Prostate gland (tissue), 2 donors: ENCODE measurements at places on chromosomes 1 and 21. TPM values are rescaled to one million over a fixed set of nuclear protein-coding genes. Genes with fewer than 3 reads are reported as not detected.

Gene AUNIP
- total RNA-seq: 4.3 TPM

Gene FCRL1
- 0.09 TPM for total RNA-seq

Gene TENT5C
- 28.7 TPM for total RNA-seq

Gene KPNA6
- 56.9 TPM for total RNA-seq

DNA sequence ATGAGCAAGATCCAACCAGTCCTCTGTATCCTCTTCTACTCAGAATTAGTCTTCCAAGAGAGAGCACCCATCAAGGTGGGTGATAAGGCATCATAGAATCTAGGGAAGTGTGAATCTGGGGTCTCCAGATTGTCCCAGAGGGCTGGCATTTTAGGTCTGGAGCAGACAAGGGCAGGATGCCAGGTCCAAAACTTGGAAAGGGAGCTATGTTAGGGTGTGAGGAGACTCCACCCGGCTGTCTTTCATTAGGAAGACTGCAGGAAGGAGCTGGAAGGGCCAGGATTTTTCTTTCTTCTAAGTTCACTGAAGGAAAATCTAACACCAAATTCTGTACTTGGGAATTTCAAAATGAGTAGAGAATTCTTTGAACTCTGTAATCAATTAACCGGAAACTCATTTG, 86.1 kb upstream of the BMP8A start:
- DNase-seq: no peak

DNA sequence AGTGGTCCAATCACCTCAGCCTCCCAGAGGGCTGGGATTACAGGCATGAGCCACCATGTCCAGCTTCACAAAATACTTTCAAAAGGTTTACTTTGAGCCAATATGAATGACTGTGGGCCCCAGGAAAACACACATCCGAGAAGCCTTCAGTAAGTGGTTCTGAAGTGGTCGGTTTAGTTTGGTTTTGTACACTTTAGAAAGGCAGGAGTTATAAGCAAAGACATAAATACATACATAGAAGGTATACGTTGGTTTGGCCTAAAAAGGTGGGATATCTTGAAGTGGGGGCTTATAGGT, 3.2 kb upstream of the MIB2 start:
- no peak for DNase-seq

- DNase-seq: no peak
These were observed 25.1 kb downstream of the SPSB1 start for GRCh38 chr1:9317591-9318417.

GRCh38 chr1:161843156-161843555, 77.0 kb downstream of the ATF6 start:
- no peak for DNase-seq

DNA sequence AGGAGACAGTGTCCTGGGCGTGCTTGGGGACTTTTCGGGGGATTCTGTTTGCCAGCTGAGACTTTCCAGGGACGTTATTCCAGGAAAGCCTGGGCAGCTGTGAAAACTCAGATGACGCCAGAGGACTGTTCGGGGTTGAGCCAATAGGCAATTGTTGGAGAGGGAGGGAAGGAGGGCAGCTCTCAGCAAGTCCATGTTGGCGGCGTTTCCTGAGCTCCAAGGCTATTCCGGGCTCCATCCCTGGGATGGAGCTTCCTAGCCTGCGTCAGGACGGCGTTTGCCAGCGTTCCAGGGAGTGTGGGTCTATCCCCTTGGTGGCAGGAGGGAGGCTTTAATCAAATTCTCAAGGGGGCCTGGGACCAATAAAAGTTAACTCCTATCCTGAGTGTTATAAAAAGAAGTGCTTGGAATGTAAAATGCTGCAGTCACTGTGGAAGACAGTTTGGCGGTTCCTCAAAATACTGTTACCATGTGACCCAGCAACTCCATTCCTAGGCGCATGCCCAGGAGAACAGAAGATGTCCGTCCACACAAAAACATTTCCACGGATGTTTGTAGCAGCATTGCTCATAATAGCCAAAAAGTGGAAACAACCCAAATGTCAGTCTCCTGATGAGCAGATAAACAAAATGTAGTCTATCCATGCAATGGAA, 15.2 kb downstream of the SLC27A3 start:
- DNase-seq: peak; percentile 51

- DNase-seq: no peak
These were observed 41.7 kb downstream of the COL24A1 start for GRCh38 chr1:86114816-86115400.

- DNase-seq: no peak
These were observed 38.2 kb upstream of the KIRREL1 start for GRCh38 chr1:157955221-157955620.

DNA sequence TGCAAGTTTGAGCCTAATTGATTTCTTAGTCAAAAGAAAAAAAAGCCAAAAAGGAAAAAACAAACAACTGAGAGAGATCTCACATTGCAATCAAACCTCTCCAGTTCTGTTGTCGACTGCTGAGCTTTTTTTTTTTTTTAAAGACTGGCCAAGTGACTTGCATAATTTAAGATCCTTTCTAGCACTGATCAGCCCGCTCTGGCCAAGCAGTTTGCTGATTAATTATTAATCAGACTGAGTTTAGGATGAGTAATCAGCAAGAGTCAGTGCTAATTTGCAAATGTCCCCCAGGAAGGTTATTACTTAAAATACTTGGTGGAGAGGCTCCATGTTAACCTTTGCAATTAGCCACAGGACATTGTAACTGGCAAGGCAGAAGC, 39.3 kb downstream of the HMGB4 start:
- DNase-seq: no peak

GRCh38 chr1:4624141-4624715, 30.2 kb upstream of the AJAP1 start:
- no peak for DNase-seq

DNA sequence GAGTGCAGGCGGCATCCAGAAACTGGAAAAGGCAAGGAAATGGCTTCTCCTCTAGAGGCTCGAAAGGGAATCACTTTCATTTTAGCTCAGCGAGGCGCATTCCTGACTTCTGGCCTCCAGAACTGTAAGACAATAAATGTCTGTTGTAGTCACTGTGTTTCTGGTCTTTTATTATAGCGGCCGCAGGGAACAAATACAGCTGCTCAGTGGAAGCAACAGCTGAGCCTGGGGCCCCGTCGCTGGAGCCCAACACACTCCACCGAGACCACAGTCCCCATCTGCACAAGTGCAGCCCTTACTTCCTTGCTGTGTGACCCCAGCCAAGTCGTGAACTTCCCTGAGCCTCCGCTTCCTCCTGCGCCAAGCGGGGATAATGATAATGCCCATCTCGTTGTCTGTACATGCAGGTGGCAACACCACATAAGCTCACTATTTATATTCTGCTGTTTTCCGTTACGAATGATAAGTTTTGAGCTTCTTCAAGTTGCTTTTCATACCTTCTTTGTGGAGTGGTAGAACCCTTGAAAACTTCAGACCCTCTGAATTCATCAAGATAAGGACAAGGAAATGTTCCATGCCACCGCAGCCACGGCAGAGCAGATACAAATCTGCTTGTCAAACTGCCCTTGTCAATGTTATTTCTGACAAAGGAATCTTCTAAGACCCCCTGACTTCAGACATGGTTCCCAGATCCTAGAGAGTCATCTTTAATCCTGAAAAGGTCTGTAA, 3.2 kb upstream of the LAPTM5 start:
- no peak for DNase-seq
